ENCODE measurements at places on chromosomes 7 and 10.

DNA sequence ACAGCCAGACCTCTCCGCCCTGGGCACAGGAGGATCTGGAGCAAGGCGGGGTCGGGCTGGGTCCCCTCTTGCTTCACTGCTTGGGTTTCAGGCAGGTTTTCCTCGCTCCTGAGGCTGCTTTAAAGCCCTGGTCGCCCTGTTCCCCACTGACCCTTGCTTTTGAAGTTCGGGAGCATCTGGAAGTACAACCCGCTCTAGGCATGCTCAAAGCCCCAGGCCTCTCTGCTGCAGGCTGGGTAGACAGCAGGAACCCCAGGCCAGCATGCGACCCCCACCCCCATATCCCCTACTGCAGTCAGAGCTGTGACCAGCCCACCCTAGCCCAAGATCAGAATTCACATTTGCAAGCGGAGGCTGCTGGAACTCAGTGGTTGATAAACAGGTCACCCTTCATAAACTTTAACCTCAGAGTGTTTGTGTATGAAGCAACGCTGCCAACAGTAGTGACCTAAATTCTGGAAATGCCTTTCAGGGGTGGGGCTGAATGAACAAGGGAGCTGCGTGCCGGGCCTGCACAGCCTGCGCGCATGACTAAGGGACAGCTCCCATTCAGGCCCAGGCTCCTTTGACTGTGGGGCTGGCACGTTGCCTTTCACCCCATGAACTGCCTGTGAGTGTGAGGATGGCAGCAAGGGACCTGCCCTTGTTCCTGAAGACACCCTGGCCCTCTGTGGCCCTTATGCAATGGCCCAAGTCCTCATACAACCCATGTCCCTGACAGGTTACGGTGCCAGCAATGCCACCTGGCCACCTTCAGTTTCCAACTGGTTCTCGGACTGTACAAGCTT is 52.5 kb downstream of the PROSER2 start:
- peak; percentile 7 for DNase-seq

DNA sequence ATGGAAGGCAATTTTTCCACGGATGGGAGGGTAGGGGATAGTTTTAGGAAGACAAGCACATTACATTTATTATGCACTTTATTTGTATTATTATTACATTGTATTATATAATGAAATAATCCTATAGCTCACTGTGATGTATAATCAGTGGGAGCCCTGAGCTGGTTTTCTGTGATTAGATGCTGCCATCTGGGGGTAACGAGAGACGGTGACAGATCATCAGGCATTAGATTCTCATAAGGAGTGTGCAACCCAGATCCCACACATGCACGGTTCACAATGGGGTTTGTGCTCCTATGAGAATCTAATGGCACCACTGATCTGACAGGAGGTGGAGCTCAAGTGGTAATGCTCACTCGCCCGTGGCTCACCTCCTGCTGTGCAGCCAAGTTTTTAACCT is 103.9 kb upstream of the STK17A start:
- DNase-seq = no peak

DNA sequence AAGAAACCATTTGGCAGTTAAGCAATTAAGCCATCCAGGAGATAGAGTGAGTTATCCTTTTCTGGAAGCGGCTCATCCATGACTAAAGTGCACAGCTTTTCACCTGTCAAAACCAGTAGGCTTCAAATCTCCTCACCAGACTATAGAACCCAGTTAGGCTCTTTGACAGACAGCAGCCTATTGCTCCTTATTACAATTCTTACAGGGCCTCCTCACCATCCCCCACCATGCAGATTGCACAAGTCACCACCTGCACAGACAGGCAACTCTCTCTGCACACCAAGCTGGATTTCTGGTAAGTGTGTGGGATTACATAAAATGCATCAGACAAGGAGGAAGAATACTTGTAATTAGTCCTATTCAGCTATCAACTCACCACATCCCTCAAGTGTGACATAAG is 301.6 kb downstream of the SNX13 start:
- no peak for DNase-seq

DNA sequence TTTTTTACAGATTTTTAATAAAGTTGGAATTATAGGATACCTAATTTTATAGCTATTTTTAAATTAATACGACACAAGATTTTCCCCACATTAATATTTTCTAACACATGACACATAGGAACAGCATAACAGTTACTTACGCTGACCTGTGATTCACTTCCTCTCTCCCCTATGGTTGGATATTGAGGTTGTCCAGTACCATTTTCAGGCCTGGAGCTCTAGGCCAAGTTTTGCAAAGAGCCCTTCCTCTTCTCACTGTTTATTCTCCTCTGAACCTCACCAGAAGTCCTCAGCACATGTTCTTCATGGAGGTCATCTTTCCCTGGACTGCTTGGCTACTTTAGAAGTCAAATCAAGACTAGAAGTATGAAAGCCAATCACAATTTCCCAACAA is 28.2 kb downstream of the LYZL1 start:
- no peak for DNase-seq

GRCh38 chr7:69723663-69724062 is 125.4 kb downstream of the AUTS2 start:
- DNase-seq = no peak

DNA sequence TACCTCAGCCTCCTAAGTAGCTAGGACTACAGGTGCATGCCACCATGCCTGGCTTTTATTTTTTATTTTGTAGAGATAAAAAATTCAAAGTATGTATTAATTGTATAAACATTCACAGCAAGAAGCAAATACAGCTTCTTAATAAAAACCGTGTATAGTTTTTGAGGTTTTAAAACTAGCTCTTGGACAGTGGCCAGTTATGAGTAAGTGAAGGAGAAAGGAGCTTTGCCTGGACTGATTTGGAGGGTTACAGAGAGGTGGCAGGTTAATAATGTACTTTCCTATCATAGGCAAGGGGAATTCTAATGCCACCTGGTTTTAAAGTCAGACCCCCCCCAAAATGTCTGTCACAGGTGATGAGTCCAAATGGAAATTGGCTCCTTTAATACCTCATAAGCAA is 43.4 kb downstream of the ZNRF2 start:
- no peak for DNase-seq

DNA sequence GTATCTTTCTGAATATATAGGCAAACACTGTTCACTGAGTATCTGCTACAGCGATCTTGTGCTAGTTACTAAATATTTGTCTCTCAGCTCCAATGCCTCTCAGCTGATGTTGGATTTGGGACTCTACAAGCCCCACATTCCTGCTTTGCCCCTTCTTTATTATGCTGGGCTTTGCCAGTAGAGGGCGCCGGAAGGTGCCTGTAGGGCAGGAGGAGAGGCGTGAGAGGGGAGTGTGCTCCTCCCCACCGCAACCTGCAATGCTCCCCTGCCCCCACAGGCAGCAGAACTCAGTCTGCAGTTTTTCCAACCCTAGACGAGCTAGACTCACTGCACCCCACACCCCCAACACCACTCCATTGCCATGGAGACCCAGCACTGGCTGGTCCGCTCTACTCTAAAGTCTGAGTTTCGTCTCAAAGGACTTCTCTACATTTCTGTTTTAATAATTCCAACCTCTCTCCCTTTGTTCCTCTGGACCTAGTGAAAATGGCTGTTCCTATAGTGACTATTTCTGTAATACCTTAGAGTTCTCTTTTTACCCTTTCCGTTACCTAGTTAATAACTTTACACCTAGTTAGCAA is 337.6 kb downstream of the CCSER2 start:
- DNase-seq = peak; percentile 4

DNA sequence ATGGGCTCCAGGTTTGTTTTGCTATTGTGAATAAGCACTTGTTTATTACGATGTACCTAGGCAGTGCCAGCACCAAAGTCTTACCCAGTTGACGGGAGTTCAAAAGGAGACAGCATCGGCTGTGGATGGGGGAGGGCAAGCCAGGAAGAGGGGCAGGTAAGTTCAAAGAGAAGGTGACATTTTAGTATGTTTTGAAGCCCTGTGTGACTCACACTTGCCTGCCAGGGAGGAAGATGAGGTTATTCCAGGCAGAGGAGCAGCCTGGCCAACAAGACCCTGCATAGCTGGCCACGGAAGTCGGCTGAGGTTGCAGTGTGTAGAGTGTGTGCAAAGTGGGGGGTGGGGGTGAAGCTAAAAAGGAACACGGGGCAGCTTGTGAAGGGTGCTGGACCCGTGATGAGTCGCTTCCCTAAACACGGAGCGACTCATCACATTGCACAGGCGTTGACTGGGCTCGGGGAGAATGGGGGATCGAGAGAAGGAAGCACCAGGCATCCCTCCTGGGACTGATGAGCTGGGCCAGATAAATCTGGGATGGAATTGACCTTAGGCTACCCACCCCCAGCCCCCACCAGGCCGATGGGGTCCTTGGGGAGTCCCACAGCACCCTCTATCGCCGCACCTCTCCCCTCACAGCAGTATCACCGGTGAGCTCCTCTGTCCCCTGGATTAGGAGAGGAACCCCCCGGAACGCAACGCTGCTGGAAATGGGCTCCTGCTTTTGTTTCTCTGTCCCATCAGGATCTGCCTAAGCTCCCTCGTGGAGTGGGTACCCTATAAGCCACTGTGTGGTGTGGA is 97.9 kb upstream of the IKZF1 start:
- peak; percentile 89 for DNase-seq

DNA sequence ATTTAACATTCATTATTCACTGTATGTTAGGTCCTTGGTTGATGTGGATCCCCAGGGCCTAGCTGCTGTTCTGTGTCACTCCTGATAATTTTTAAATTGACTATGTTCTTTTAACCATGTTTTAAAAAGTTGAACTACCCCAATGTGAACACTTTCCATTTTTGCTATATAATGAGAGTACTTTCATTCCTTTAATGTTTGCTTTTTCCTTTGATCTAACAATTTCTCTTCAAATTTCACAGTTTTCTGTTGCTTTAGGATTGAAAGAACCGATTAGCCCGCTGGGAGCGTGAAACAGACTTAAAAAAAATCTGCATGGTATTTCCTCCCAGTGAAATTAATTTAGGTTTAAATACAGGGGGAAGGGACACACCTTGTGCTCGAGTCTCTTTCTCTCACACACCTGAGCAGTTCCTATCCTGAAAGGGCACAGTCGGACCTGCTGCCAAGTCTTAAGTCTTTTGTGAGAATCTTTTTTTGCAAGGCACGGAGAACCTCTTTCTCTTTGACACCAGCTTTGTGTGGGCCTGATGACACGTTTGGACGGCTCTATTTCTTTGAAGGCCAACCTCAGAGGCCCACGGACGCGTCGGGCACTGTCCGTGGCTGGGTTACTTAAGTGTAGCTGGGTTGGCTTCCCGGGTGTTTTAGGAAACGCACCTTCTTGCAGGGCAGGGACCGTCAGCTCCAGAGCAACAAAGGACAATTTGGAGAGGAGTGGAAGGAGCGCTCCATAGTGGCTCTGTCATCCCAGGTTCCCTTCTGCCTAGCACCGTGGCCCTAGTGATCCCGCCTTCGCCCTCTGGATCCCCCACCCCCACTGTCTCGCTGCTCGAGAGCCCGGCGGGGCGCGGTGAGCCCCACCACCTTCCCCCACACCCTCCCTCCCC is 1.0 kb upstream of the CHN2 start:
- no peak for DNase-seq

DNA sequence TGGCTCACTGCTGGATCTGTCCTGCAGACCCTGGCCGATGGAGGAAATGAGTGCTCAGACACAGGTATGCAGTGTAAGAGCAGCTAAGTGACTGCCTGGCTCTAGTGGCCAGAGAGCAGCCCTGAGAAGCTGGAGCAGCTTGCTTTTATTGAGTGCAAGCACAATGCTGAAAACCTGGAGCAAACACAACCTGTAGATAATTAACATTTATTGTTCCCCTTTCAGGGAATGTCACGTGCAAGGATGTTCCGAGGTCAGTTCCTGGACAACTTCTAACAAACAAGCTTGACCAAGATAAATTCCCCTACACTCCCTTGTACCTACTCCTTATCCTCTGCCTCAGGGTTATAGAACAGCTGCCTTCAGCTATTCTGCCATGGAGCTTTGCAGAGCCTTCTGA is 31.3 kb downstream of the DDC start:
- no peak for DNase-seq

- DNase-seq = no peak
These were observed 4.7 kb downstream of the POT1 start for GRCh38 chr7:124924906-124925305.

DNA sequence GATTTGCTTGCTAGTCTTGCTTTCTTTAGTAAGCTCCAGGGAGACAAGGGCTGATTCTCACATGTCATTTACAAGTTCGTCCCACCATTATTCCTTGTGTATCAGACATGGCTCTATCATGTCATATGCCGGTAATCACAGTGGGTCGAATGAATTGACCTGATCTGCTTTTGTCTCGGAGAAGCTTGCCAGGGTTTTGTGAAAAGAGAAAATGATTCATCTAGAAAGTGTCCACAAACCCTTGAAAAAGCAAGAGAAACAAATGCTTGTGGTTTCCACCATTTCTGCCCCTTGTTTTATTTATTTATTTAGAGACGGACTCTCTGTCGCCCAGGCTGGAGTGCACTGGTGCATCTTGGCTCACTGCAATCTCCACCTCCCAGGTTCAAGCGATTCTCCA is 278.5 kb downstream of the TCF7L2 start:
- no peak for DNase-seq

GRCh38 chr7:127692200-127692599 is 40.2 kb downstream of the SND1 start:
- no peak for DNase-seq

DNA sequence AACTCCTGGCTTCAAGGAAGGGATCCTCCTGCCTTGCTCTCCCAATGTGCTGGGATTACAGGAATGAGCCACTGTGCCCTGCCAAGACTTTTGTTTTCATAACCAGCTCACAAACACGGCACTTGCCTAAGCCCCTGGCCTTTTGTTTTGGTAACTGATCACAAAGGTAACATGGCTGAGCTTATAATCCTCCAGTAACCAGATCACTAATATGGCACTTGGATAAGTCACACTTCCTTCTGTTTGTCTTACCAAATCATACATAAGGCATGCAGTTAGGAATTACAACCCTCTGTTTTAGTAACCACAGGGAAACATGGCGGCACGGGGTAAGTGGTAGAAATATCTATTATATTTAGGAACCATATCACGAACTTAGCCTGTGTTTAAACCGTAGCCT is 577.1 kb downstream of the CALN1 start:
- no peak for DNase-seq

GRCh38 chr7:148348466-148348865 is 242.1 kb upstream of the C7orf33 start:
- DNase-seq = no peak

DNA sequence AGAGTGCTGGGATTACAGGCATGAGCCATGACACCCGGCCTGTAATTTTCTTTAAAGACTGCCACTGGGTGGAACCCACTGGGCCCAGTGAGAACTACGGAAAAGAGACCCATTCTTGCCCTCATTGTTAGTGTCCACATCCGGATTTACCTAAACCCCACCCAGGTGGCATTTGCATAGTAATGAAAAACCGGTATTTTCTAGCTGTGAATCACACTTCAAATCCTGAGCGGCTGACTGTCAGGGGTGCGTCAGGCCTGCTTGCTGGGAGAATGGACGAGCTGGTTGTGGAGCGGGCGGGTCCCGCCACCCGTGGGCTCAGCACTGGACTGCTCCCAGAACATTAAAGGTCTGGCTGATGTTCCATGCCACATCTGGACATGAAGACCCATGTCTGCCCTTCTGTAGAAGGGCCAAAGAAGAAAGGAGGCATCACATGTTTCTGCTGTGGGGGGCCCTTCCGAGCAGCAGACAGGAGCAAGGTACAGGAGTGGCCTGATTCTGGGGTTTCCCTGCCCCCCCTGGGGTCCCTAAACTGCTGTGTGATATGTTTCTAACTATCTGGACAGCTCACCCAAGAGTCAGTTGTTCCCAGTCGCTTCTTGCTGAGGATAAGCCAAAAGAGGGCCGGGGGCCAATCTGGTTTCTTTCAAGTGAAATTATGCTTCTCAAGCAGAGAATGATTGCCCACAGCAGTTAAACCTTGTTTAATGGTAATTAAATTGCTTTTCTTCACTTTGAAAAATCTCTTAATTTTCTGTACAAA is 46.4 kb downstream of the KIAA1217 start:
- no peak for DNase-seq

Measured in CD4-positive, alpha-beta T cell treated with Interleukin-17A for 4 hours (primary cell).